IPS-NIHi11 (cell line): ENCODE measurements at places on chromosomes 2 and 18.

DNA sequence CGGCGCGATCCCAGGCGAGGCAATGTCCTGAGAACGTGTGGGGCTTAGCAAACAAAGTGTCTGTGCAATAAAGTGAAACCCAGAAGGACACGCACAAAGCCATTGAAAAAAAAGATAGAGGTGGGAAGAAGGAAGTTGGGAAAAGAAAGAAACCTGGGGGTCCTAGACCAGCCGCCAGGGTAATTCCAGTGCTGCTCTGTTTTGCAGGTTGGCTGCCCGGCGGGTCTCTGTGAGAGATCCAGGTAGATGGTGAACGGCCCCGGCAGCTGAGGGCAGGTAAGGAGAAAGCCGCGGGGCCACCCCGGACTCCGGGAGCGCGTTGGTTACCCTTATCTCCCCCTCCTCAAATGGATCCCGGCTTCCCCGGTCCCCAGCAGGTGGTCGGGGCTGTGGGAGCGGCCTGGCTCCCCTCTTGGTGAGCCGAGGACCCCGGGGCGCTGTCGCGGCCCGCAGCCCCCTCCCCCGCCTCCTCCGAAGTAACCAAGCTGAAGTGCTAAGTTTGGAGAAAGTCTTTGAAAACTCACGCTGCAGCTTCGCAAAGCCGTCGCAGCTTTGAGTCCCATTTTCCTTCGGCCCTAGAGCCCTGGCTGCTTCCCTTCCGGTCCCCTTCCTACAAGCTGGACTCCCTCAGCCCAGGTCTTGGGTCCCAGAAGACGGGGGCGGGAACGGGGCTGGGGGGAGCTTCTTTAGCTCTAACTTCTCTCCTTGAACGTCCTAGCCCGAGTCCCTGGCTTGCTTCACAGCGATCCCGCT lies 588 bp downstream of the OTX1 start:
- DNase-seq: peak; percentile 13

DNA sequence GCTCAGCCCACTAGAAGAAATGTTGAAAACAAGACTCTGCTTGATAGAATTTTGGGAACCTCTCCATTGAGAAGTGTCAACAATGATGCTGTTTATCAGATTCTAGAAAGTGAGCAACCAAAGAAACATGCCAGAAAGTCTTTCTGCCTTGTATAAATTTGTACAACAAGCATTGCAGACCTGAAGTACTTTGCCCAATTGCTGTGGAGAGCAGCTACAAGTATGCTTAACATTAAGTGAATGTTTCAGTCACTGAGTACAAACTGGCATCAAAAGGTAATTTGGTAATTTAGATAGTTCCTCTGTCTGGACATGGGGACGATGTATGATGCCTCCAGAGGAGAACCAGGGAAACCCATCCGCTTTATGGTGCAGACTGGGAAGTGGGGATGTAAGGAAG lies 33.4 kb upstream of the SKA1 start:
- no peak for DNase-seq

GRCh38 chr2:8566774-8567468 lies 114.9 kb upstream of the ID2 start:
- no peak for DNase-seq

DNA sequence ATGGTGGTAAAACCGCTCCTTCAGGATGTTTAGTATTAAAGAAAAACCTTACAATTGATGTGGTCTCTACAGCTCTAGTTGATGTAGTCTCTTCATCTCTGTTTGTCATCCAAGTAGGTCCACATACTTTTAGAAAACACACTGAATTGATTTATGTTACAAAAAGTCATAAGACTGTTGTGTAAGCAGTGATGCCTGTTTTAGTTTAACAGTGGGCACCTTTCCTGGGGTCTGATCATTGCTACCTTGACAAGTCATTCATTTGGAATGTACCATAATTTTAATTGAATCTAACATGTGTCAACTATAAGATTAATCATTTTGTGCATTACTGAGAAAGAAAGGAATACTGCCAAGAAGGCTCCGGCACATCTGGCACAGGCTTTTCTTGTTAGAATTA lies 34.3 kb downstream of the GIGYF2 start:
- DNase-seq: no peak

GRCh38 chr2:15436195-15436594 lies 124.9 kb downstream of the NBAS start:
- DNase-seq: no peak

DNA sequence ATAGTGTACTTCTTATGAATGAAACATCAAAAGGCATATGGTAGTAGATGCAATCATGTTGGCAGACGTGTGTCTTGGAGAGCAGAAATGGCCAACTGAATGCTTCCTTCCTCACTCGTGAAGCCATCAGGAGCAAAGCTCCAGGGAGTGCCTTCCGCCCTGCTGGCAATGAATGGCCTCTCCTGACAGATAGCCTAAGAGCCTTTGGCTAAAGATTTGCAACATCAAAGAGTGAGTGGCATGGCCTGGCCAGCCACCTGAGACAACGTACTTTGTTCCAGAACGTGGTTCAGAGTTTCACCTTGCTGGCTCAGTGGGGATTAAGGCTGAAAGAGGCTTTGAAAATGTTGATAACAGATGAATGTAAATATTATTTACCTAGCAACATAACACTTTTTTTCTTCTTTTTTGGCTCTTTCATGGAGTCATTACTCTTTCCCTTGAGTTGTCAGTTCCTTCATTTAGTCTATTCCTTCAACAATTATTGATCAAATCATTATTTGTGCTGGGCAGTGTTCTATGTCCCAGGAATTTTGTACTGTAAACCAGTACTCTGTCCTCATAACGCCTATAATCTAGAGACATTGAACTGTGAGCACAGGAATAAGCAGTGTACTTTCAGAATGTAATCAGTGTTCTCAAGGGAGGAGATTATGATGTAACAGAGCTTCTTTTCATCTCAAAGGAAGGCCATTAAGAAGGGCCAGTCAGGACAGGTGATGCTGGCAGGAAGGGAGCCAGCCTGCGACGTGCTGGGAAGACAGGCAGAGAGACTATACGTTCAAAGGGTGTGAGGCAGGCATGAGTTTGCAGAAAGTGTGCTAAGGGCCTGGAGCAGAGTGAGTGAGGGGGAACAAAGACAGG lies 59.4 kb upstream of the SH3RF3 start:
- DNase-seq: peak; percentile 45

- no peak for DNase-seq
Measured at GRCh38 chr2:115946891-115947290, 1504.5 kb downstream of the DPP10 start.

DNA sequence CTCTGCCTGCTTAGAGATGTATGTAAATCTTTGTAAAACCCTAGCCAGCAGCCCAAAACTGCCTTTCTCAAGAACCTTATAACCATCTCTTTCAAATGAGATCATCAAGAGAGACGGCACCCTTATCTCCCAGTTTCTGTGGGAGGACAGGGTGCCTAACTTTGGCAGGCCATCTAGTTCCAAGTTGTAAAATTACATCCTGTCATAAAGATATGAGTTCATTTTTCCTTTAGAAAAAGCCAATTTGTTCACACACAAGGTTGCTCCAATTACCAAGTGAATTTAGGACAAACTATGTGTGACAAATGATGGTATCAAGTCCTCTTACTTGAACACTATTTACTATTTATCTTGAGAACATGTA lies 65.3 kb downstream of the MEMO1 start:
- DNase-seq: no peak

DNA sequence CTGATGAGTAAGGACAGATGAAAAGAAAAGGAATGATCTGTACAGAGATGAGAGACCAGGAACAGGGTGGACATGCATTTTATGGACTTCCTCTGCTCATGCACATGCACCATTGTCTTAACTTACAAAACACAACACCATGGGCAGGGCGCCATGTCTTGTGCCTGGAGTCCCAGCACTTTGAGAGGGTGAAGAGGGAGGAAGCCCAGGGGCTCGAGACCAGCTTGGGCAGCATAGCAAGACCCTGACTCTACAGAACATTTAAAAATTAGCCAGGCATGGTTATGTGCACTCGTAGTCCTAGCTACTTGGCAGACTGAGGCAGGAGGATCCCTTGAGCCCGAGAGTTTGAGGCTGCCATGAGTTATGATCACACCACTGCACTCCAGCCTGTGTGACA lies 86.9 kb downstream of the ZFP36L2 start:
- no peak for DNase-seq

DNA sequence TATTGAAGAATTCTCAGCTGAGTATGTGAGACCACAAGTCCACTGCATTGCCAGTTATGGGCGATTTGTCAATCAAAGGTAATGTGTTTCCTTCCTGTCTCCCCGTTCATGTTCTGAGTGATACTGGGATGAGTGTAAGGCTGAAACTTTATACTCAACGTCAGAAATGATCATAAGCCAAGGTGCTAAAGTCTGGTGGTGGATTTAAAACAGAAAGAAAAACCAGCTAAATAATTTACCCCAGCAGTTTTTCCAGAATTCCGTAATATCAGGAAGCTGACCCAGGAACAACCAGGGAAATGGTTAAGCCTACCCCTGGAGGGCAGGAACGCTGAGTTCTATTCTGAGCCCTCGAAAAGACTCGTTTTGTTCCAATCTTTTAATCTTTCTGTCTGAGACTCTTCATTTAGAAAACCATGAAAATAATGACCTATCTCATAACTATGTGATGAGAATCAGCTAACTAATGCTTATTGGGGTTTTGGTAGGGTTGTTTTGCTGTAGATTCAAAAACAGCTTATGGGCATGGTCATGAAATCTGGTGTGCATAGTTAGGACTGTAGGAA lies 149.6 kb downstream of the LAMA3 start:
- DNase-seq: no peak

GRCh38 chr18:2148823-2149222 lies 422.5 kb downstream of the METTL4 start:
- no peak for DNase-seq

- no peak for DNase-seq
Measured at GRCh38 chr2:16899958-16900357, 234.3 kb upstream of the CYRIA start.

GRCh38 chr2:228988786-228989185 lies 282.3 kb downstream of the PID1 start:
- DNase-seq: no peak

DNA sequence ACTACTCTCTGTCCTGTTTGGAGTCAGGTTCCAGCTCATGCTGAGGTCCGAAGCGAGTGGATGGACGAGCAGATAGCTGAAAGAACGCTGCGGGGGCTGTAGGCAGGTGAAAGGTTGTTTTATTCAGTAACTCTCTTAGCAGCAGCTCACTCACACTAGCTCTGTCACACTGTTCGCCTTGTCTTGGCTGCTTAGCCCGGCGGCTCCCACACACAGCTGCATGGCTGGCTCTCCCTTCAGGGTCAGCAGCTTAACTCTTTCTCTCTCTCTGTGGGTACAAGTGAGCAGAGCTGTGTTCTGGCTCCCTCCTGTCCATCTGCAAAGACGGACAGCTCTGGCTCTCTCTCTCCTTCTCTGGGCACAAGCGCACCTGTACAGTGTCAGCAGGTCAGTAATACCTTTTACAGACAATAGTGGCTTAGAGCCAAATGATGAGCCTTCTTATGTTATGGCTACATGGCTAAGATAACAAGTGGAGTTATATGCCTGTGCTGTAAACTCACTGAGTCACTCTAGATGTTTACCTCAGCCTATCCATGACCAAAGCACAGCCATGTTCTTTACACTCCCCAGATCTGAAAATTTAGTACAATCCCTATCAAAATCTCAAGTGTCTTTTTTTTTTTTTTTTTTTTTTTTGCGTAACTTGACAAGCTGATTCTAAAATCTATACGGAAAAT lies 149.3 kb downstream of the GALNT1 start:
- no peak for DNase-seq

DNA sequence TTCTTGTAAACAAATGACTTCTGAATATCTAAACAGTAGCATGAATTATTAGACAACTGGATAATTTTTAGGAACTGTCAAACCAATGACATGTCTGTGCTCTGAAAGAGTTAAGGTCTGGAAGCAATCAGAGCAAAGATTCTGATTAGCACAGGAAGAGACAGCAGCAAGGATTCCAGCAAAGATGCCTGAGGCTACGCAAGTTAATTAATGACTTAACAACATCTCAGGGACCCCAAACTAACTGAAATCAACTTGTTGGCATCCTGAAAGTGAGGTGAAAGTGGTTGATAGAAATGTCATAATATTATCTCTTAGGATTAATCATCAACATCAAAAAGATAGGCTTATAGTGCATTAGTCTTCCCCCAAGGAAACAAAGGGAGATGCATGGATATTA lies 123.3 kb upstream of the TMEM200C start:
- DNase-seq: no peak

- DNase-seq: no peak
Measured at GRCh38 chr2:1016500-1016899, 65.9 kb downstream of the SNTG2 start.

DNA sequence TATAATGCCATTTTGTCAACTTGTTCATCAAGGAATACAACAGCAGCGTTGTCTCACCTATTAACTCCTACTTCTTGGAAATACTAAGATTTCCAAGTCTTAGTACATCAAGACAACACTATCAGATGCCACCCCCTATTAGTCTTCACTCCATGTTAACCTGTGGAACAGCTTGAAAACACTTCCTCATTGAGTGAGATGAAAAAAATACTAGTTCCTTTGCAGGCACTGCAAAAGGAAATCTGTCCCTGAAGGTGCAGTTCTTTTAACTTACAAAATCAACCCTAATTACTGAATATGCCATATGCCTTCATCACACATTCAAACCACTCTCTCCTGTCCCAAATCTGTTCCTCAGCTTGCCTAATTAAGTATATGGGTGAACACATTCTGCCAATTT lies 4.0 kb downstream of the CWC22 start:
- no peak for DNase-seq

DNA sequence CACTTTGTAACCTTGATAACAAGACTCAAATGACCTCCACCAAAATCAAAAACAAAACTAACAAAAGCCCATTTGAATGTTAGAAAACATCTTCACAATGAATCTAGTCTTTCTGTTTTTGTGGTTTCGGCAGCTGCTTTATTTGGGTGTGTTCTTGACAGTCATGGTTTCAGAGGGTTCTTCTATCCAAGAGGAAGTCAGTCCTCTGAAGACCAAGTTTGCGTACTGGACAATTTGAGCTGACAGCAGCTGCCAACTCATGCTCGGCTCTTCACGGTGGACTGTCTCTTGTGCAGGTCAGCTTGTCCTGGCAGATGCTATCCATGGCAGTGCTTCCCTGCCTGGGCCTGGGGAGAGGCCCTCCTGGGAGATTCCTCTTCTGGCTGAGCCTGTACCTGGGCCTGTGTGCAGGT lies 91.0 kb downstream of the TMEM17 start:
- DNase-seq: no peak
